Activated naive CD4-positive, alpha-beta T cell (primary cell): ENCODE measurements at places on chromosomes 16 and 17.

DNA sequence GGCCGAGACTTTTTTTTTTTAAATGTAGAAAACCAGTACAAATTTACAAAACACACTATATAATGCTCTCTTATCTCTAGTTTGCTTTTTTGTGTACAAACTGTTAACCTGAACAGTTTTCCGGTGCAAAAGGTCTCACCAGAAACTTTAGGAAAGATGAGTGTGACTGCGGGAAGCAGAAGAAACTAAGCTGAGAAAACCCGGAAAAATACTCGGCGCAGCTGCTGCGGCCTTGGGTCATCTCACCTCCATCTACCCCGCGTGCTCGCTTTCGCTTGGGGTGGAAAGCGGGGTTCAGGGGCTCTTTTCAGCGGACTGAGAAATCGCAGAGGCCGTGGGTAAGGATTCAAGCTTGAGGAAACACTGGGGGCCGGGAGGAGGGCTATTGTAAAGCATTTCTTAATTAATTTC, 1.8 kb downstream of the SALL1 start:
- DNase-seq: no peak

- no peak for DNase-seq
Observed at GRCh38 chr16:87542531-87543102, 49.8 kb upstream of the ZCCHC14 start.

GRCh38 chr17:9079461-9080103, 58.3 kb downstream of the NTN1 start:
- DNase-seq: no peak

DNA sequence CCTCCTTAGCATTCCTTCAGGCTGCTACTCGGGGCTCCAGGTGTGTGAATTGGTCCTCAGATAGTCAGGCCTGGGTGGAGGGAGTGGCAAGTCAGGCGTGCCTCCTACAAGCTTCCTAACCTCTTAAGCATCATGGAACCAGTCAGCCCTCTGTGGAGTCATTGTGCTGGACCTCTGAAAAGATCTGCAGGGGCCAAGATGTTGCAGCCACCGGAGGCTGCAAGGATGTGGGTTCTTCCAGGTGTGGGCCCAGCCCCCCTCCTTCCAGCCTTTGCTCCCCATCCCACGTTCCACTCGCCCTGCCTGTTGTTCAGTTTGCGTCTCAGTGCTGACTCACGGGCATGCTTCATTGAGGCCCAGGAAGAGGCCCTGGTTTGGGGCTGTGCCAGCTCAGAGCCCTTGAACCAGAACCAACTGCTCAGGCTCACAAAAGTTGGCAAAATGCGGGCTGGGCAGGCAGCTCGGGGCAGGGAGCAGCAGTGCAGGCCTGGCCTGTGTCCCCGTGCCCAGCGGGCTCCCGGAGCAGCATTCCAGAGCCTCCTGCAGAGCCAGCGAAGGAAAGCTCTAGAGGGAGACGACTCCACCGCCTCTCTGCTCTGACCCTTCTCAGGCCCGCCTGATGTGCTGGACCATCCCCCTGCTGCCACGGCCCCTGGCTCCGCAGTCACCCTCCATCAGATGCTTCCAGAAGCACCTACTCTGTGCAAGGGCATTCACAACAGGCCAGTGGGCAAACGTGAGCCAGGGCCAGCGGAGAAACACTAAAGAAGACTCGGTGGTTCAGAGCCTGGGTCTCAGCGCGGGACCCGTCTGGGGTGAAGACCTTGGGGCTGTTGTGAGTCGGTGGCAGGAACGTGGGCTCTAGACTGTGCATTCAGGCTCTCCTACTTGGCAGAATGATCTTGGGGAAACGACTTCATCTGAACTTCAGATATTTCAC, 7.5 kb downstream of the LDHD start:
- no peak for DNase-seq

DNA sequence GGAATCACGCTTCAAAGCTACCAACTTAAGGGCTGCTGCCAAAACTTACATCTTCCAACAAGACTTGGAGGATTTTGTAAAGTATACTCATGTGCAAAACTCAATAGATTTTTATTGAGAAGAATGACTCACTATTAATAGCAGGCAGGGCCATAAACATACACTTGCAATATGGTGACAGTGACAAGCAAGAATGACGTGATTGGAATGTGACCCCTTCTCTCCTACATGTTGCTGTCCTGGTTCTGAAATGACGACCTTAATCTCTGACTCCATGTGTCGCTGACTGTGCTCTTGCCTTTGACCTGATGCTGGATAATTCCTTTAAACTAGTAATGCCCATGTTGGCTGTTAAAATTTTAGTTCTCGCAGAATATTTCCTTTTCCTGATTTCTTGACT, 174.5 kb downstream of the PARN start:
- DNase-seq: no peak

DNA sequence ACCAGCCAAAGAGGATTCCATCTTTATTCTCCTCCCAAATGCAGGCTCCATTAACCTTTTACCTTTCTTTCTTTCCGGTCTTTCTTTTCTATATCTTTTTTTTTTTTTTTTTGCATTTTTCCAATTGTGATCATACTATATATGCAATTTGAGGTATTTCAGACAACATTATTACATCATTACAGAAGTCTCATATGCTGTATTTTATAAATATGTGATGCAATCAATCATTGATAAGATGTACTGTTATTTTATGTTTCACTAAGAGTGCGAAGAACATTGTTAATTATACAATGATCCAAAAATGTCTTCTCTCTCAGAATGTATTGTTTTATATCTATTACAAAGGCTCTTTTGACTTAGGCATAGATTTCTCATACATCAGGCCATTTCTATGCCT, 683.1 kb downstream of the WWOX start:
- DNase-seq: no peak

- DNase-seq: no peak
Observed at GRCh38 chr17:38334480-38335364, 9.0 kb downstream of the GPR179 start.

DNA sequence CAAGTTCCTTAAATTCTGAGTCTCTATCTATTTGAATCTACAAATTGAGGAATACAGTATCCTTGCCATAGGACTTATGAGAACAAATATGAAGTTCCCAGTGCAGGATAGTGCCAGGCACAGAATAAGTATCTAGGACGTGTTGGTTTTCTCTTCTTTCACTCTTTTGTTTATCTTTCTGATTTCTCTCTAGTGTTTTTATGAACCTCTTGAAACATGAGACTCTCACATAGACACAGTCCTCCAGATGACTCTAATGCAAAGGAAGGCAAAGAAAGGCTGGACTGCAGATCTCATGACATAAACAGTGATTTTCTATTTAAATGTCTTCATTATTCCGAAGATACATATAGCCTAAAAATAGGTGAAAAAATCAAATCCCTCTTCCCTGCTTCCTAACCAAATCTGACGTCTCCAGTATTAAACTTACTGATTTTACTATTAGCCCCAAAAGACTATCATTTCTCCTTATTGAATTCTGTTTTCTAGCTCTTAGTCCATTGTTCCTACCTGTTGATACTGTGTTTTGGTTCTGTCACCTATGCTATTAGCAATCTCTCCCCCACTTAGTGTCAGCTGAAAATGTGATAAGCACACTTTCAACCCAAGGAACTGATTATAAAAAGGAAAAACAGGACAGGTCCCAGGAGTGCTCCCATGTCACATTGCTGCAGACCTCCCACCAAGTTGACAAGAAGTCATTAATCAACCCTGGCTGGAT, 24.9 kb upstream of the ADAMTS18 start:
- DNase-seq: no peak

- DNase-seq: no peak
Observed at GRCh38 chr16:65525707-65526106, 403.8 kb upstream of the CDH11 start.

DNA sequence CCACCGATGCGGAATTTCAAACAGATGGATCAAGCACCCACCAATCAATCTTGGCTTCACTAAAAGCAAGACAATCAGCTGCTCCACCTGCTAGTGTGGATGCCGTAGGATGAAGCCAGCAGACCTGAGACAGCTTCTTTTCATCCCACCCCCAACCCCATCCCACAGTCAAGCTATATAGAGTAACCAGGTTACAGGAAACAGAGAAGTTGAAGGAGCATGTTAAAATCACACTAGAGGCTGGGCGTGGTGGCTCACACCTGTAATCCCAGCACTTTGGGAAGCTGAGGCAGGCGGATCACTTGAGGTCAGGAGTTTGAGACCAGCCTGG, 37.7 kb downstream of the CMTM4 start:
- DNase-seq: no peak

- DNase-seq: no peak
Observed at GRCh38 chr17:77677630-77678029, 280.9 kb upstream of the TNRC6C start.

DNA sequence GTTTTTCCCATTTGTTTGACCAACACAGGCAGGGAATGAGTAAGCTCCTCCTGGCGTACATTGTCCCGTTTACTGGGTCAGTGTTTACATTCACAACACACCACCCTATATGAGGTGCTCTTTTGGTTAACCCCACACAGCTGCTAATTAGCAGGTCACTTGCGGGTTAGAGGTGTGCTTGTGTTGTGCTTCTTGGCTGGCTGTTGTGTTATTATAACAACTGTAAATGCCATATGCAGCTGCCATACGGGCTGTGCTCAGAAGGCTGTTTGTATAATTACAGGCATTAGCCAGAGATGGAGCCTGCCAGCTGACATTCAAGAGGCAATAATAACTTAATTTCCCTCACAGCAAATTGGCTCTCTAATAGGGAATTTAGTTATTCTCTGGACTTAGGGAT, 205.1 kb upstream of the ELAC2 start:
- no peak for DNase-seq

- no peak for DNase-seq
Observed at GRCh38 chr16:70777973-70778406, 23.0 kb downstream of the VAC14 start.

GRCh38 chr17:40340880-40341807, 23.4 kb downstream of the GJD3 start:
- peak; percentile 79 for DNase-seq
